ENCODE measurements at places on chromosomes 7 and 10.
A peak's percentile ranks its signal among the peaks of the same experiment; 100 is the strongest.

GRCh38 chr7:27735165-27735564 lies 4.8 kb upstream of the TAX1BP1 start:
- DNase-seq = peak; percentile 74

GRCh38 chr10:84155521-84155920 lies 16.2 kb downstream of the GHITM start:
- no peak for DNase-seq

DNA sequence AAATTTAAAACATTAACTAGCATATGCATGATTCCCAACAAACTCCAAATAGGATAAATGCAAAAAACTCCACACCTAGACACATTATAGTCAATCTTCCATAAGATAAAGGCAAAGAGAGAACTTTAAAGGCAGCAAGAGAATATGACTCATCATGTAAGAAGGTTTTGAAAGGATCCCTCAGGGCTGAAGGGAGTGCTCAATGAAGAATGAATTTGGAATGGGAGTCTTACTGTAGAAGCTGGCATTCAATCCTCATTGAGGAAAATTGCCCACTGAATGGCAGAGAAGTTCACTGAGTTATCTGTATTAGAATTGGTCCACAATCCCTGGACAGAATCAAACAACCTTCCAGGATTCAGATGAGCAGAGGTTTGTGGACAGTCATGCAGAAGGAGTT lies 26.1 kb upstream of the ZNF365 start:
- DNase-seq = no peak

DNA sequence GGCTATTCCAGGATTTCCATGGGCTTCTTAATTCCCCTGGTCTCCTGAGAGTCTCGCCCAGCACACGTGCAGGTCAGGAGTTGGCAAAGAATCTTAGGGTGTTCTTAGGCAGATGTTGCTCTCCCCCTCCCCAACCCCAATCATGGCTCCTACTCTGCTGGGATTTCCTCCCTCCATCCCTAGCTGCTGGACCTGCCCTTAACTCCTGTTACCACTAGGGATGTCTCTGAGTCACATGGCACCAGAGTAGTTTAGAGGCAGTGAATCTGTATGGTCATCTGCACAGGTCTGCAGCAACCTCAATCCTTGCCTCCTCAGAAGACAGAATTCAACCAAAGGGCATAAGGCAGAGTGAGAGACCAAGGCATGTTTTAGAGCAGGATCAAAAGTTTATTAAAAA lies 51.8 kb upstream of the CHST3 start:
- DNase-seq = no peak

- DNase-seq = peak; percentile 20
These were observed 100.6 kb downstream of the MICU1 start for GRCh38 chr10:72525277-72525676.

GRCh38 chr7:20862554-20862953 lies 75.9 kb upstream of the SP8 start:
- DNase-seq = peak; percentile 9

DNA sequence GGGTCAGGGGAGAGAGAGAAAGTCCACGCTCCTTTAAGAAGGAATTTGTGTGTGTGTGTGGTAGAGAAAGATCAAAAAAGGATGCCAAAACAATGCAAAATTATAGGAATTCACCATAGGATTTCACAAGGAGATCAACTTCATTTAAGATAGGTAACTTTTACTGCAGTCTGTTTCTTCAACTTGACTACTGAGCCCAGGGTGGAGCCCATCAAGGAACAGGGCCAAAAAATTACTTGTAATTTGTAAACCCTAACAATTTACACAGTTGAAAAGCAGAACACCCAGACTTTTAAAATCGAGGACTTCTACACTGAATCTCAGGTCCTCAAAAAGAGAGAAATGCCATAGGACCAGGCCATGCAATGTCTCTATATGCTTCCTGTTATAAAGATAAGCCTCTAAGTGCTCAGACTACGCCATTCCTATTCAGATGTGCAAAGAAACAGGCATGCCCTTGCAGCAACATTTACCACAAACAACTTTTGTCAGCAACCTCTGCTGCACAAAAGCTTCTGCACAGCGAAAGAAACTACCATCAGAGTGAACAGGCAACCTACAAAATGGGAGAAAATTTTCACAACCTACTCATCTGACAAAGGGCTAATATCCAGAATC lies 10.6 kb upstream of the GIMAP4 start:
- no peak for DNase-seq

- no peak for DNase-seq
These were observed 652 bp downstream of the HMX2 start for GRCh38 chr10:123148414-123149161.

DNA sequence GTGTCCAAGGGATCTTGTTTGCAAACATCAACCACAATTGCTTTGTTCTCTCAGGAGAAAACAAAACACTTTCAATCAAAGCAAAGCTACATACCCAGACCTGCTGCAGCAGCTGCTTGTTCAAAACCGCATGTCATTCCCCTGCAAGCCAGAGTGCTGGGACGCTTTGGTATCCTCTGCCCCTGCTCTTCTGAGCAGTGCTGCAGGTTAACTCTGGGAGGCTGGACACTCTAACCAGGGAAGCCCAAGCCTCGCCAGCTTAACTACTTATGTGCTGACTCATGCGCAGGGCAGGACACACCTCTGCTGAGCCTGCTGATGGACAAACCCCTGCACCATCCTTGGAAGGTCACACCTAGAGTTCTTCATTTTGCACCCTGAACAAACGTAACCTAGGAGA lies 28.2 kb upstream of the ASAH2 start:
- DNase-seq = peak; percentile 11

- DNase-seq = no peak
These were observed 8.2 kb upstream of the OPTN start for GRCh38 chr10:13091801-13092200.

DNA sequence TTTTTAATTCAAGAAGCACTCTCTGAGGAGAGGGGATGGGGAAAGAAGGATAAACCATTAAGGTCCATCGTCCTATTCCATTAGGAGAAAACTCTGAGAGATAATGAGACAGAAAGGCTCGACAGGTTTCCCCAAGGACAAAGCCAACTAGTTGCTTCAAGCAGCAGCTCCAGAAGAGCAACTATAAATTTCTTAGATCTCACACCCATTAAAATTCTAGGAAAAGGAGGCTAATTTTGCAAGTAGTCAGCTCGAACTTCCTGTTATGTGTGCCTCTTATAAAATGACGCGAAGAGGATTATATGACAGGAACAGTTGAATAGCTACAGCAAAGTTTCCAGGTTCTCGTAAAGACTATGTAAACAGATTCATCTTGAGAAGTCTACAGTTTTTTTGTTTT lies 52.0 kb upstream of the ST8SIA6 start:
- no peak for DNase-seq

- DNase-seq = no peak
These were observed 488 bp downstream of the ABCF2 start for GRCh38 chr7:151226560-151226874.

- DNase-seq = no peak
These were observed 693.3 kb downstream of the GRID1 start for GRCh38 chr10:85673270-85673669.

- no peak for DNase-seq
These were observed 12.1 kb downstream of the ZNF467 start for GRCh38 chr7:149761307-149761706.

- DNase-seq = no peak
These were observed 570.3 kb downstream of the DNAJB6 start for GRCh38 chr7:157907091-157907490.

- no peak for DNase-seq
These were observed 180.5 kb upstream of the PDE1C start for GRCh38 chr7:32250471-32251260.

DNA sequence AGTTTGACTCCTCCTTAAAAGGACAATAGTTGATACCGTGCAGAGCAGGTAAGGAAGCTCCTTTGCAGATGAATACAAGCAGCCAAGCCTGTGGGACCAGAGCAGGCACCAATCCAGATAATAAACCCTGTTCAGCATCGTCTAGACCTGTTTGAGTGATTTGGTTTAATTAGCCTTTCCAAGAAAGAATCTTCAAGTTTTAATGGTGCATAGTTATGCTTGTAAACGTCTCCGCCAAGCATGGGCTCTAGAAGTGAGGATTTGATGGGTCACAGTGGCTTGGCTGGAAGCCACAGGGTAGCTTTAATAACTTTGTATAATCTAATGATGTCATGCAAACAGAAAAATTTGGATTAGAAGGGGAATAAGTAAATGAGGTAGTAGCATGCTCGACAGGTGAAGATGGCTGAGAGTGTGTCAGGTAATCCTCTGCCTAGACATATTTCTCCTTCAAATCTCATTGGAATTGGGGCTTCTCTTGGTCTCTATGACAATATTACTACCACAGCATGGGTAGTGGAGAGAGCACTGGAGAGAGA lies 188.4 kb downstream of the DYNC1I1 start:
- no peak for DNase-seq

- DNase-seq = no peak
These were observed 19.5 kb downstream of the CACUL1 start for GRCh38 chr10:118735294-118735693.

- no peak for DNase-seq
These were observed 92.1 kb upstream of the SAMD8 start for GRCh38 chr10:75019370-75019769.

- DNase-seq = no peak
These were observed 46.2 kb downstream of the SEM1 start for GRCh38 chr7:96663457-96663856.

DNA sequence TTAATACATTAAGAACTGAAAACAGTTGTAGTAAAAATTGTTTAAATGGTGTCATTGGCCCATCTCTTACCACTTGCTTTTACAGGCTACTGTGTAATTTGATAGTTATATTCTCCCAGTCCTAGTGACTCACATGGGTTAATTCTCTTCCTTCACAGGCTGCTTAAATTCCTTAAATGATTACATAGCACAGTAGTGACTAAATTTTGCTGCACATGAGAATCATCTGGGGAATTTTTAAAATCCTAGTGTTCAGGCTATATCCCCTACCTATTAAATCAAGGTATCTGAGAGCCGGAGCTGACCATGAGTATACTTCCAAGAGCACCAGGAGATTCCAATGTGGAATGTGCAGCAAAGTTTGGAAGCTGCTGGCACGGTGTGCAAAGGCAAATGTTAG lies 45.3 kb upstream of the ZNF800 start:
- DNase-seq = peak; percentile 8

DNA sequence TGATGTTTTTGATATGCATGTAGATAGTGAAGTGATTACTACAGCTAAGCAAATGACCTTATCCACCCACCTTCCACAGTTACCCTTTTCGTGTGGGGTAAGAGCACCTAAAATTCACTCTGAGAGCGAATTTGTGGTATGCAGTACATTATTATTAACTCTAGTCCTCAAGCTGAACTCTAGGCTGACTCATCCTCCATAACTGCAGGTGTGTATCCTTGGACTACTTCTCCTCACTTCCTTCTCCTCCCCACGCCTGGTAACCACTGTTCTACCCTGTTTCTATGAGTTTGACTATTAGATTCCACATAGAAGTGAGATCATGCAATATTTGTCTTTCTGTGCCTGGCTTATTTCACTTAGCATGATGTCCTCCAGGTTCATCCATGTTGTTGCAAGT lies 484.6 kb downstream of the GATA3 start:
- DNase-seq = no peak

GRCh38 chr10:112969131-112969530 lies 19.1 kb downstream of the TCF7L2 start:
- DNase-seq = no peak

DNA sequence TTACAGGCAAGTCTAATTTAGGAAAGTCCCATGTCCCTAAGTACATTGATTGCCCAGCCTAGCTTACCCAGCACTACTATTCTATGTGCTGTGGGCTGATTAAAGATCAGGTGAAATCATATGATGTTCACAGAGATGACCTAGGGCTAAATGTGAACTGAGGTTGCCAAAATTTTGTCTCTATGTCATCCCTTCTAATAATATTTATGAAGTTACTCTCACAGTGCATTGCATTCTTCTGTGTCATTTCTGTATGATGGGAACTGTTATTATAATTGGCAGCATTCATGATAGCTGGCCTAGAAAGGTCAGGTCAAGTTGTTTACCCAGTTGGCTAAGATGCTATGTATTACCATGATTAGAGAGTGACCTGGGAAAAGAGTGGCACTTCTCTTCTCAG lies 2.8 kb upstream of the PDK4 start:
- no peak for DNase-seq

DNA sequence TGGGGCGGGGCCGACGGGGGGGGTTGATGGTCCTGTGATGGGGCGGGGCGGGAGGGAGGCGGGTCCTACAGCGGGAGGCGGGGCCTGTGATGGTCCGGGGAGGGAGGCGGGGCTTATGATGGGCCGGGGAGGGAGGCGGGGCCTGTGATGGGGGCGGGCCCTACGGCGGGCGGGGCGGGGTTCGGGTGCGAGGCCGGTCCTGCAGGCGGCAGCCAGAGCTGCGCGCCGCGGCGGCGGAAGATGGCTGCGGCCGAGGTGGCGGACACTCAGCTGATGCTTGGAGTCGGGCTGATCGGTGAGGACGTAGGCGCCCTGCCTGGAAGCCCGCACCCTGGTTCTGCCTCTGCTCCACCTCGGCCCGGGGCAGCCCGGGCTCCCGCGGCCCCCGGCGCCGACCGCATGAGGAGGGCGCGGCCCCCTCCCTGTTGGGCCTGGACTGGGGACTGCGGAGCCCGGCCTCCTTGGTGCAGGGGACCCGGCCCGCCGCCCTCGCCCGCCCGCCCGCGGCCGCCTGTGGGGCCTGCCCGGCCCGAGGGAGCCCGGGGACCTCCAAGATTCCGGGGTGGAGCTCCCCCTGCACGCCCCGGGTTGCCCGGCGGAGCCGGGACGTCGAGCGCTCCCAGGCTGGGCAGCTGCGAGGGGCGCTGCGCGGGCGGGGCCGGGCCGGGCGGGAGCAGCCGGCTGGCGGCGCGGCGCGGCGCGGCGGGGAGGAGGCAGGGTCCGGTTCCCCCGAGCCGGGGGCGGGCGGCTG lies at the start of gene DENND10:
Gene DENND10 (plus strand): TSS at position 211 of the 751 bp plus-strand sequence. CDS start 30 bp downstream, at position 241.
- DNase-seq = peak; percentile 77

DNA sequence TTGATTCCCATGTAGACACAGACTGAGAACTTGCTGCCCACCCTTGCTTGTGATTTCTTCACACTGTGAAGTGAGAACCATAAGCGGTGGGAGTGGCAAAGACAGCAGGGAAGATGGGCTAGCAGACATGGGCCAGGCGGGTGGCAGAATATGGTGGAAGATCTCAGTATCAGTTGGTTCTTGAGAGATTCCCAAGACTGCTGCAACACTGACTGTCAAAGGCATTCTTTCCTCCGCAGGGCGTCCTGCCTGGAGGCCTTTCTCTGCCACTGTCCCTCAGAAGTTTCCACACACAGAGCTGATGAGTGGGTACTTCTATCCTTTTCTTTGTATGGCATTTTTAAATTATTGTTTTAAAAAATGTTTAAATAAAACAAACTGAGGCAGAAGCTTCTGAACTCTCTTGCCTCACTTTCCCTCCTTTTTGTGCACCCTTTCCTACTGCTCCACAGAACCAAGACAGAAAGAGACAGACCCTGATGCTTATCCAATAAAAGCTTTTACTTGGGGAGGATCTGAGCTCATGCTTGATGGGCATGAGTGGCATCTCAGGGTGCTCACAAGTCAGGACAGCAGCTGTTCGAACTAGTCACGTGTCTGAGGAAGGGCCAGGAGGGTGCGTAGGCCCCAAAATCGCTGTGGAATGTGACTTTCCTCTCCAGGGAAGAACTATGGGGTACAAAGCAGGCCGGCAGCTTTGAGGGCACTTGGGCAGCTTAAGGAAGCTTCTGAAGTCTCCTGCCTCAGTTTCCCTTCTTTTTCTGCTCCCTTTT lies 104.7 kb upstream of the PCGF5 start:
- DNase-seq = no peak

Data from LoVo (cell line).